ENCODE measurements at places on chromosomes 3 and 15.
A peak's percentile ranks its signal among the peaks of the same experiment; 100 is the strongest.

DNA sequence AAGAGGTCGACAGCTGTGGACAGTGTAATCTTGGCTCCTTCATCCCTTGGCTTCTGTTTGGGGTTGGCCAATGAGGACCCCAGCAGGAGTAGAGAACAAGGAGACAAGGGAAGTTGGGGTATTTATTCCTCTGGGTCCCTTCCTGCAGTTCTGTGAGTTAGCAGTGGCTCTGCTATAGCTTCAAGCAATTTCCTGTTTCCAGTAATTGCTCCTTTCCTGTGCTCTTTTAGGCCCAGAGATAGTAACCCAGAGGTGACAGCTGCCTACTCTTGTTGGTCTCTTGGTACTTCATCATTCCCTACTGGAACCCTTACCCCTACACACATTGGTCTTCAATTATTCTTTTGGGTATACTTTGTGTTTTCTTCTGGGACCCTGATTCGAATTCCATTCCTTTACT is 92.9 kb downstream of the NR1D2 start:
- no peak for DNase-seq

DNA sequence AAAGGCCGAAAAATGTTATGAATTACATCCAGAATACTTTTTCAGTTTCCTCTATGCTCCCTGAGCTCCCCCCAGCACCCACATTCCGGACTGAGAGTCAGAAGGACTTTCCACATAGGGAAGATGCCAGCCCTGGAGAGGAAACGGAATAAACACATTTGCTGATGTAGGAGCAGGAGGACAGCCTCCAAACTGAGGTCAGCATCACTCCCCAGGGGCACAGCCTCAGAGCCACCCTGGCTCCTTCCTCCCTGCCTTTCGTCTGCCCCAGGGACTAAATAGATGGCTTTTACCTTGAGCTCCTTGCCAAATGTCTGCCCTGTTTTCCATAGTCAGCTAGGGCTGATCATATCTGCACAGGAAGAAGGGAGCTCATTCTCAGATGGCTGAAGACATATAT is 22.6 kb upstream of the SLCO2A1 start:
- DNase-seq: no peak

GRCh38 chr3:85312331-85312730 is 353.5 kb downstream of the CADM2 start:
- no peak for DNase-seq

GRCh38 chr3:31544634-31545033 is 11.9 kb downstream of the STT3B start:
- DNase-seq: no peak

DNA sequence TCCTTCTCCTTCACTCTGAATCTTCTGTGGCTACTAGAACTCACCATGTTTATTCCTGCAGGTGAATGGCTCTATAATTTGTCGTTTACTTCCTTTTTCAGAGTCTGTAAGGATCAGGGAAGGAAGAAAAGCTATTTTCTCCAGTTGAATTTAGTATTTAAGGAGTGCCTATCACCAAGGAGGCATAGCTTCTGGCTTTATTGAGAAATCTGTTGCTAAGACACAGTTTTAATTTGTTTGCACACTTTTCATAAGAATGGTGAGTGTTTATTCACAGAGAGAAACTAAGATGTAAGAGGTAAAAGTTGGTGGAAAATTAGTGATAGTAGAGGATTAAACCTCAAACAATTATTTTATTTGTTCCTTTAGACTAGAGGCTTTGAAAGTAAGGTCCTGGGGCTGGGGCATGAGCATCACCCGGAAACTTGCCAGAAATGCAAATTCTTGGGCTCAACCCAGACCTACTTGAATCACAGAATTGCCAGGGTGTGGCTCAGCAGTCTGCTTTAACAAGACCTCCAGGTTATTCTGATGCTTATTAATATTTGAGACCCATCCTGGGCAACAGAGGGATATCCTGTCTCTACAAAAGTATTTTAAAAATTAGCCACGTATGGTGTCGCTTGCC is 461.3 kb downstream of the AGBL1 start:
- DNase-seq: no peak

DNA sequence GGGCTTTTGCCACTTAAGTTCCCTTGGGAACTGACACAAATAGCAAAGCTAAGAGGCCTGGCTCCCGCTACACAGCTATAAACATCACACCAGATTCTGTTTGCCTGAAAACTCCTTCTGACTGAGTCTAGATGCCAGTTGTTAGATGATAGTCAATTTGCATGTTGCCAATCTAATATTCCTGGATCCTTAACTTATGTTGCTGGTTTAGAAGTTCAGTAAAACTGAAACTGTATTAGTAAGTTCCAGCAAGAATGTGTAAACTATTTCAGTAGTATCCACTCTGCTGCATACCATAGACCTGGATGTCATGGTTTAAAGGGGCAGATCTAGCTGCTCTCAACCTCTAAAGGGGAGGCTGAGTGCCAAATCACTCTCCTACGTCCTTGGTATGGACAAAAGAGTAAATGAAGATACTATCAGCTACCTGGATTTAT is 27.1 kb upstream of the LACTB start:
- DNase-seq: no peak

- no peak for DNase-seq
Measured at GRCh38 chr15:98800437-98801233, 152.3 kb downstream of the IGF1R start.

DNA sequence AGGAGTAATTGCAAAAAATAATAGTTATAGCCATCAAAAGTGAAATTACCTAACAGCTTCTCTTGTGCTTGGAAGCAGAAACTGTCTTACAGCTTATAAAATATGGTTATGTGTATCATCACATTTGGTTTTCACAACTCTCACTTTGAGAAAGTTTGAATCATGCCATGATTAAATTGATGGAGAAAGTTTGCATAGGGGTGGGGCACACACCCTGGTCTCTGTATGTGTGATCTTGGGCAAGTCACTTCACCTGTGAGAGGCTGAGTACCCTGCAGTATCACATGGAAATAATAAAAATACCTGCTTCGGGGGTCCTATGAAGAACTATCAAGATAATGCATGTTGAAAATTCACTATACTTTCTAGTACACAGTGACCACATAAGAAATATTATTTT is 471.4 kb downstream of the RAP2B start:
- DNase-seq: no peak

DNA sequence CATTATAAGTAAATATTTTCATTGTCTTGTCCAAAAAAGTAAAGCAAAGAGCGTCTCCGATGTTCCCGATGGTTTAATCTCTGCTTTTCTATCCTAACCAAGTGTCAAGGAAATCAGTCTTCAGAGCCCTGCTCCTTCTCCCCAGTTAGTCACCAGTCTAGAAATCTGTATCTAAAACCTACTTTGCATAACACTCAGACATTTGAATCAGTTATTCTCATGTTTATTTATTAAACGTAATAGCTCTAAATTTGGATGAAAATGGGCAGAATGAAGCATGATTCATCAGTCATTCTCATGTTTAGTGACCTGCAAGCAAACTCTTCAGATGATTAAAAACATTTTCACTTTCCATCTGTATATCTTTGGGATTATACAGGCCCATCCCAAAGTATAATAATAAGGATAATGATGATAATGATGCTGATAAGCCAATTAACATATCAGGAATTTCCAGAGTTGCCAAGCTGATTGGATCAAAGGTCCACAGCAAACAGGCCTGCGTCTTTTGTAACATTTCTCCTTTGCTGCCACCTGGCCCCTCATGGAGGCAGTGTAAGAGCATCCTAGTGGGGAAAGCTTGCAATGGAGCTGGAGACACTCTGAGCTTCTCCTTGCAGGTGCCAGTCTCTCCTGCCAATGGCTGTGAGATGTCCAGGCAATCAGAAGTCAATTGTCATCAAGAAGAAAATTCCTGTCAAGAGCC is 273.9 kb downstream of the IGSF11 start:
- no peak for DNase-seq

DNA sequence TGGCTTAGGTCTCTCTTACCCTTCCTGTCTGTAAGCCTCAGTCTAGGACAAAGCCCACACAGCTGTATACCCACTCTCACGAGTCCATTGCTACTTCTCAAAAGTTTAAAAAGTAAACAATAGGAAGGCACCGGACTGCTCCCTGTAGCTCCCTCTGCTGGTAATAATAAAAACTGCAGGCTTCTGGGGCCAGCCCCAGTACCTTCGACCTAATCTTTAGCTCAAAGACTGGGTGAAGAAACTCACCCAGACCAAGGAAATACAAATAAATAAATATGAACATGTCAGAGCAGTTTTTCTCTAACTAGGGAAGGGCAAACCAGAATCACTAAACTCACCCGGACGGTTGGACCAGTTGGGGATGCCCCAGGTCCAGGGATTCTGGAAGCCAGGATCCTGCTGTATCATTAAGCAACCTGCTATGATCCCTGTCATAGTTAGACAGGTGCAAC is 5.0 kb downstream of the FAM219B start:
- peak; percentile 37 for DNase-seq

- no peak for DNase-seq
Measured at GRCh38 chr15:39880718-39881387, 39.2 kb downstream of the GPR176 start.

GRCh38 chr15:73865904-73866303 is 7.5 kb upstream of the TBC1D21 start:
- DNase-seq: no peak

GRCh38 chr3:53900666-53901331 is 9.1 kb upstream of the SELENOK start:
- no peak for DNase-seq

DNA sequence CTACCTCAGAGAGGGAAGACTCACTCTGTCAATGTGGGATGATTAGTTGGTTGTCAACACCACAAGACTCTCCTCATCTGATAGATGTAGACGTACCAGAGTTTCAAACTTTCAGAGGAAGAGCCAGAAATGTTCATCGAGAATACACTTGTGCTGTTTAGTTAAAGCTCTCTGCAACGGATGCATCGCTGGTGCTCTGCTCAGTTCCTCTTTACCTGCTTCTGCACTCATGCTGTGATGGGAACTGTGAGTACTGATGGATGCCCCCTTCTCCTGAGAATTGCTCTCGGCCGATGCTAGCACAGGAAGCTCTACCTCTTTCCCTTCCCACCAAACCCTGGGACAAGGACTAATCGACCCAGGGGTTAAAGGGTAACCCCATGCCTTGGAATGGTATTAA is 51.8 kb upstream of the CCDC54 start:
- no peak for DNase-seq

DNA sequence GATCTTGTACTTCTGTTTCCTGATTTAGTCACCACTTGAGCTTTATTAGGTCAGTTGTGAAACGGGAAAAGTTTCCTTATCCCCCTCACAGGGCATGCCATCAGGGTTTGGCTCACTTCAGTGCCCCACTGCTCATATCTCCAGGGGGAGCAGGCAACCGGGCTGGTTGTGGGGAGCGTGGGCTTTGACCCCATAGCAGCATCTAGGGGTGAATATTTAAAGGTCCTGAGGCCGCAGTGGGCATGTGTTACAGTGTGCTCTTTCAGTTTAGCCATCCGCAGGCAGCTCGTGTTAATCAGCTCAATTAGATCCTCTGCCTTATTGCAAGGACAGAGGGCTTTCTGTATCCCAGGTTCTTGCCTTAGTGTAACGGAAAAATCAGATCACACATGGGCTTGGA is 71.9 kb downstream of the MRPL46 start:
- no peak for DNase-seq

DNA sequence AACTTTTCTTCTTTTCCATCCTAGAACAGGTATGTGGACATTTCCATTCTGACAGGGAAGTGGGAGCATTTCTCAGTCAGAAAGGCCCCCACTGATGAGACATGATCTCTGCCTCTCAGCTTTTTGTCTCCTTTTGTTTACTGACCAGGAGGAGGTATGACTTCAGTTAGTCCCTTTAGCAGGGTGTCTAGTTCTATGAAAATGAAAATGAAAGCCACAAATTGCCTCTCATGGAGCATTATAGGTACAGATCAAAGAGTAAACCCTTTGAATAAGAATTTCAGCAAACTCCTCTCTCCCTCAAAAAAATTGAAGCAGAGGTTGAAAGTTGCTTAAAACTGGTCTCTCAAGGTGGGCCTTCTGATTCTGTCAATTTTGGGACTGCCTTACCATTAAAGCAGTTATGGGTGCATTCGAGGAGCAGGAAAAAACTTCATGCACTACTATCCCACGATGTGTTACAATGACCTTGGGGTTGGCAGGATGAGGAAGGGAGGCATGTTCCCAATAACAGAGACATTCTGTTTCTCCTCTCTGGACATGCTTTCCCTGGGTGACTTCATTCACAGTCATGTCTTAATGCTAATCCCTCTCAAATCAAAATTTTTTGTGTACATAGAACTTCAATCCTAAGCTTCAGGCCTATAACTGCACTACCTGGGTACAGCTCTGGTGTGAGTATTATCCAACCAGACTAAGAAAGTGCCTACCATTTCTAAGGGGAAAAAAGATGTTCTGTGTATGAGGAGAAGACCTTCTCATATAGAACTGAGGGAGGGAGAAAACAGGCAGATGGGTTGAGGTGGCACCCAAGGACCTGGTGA is 50.6 kb upstream of the TBC1D23 start:
- DNase-seq: no peak

GRCh38 chr15:78034495-78035191 is 42.9 kb downstream of the TBC1D2B start:
- peak; percentile 61 for DNase-seq
